ENCODE measurements at places on chromosomes 13 and 19.
A peak's percentile ranks its signal among the peaks of the same experiment; 100 is the strongest.

DNA sequence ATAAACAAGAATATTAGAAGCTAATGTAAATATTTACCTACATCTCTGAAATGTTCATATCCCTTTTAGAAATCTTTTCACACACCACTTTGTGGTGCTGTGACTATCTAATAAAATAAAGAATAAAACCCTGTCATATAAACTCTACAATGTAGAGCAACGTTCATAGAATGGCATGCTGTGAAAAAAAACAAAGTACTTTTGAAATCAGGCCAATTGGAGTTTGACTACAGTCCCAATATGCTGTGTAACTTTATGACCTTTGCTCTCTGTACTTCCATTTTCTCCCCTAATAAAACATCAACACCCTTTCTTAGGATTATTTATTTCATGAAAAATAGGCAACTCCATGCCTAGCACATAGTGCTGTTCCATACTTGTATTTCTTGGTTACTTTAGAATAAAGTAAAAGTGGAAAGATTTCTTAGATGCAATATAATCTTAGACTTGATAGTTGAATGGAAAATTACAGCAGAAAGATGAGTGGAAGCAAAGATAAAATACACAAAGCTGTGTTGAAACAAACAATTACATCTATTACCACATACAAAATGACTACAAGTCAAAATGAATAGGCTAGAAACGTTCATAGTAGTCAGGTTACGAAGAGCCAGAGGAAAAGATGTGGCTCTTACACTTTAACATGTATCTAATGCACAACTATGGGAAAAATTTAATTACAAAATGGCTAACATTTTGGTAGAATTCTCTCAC, 613.2 kb upstream of the SLITRK5 start:
- no peak for DNase-seq

GRCh38 chr19:18286973-18287635, 5.7 kb upstream of the JUND start:
- no peak for DNase-seq

GRCh38 chr19:20444202-20444885, 121.2 kb downstream of the ZNF737 start:
- DNase-seq = no peak

DNA sequence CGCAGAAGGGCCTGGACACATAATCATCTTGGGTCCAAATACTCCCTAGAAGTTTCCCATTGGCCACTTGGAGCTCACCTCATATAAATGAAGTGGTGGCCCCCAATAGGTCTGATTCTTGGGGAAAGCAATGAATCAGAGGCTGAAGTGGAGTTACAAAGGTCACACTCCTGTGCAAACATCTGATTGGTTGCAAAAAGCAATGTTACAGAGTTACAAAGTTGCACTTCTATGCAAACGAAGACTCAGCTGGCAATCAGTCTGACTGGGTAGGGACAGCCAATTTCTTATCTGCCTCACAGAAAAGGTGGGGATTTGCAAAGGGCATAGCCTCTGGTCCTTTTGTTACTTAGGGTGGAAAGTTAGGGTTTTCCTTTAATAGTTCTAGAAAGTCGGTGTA, 1.8 kb upstream of the GPR180 start:
- no peak for DNase-seq

DNA sequence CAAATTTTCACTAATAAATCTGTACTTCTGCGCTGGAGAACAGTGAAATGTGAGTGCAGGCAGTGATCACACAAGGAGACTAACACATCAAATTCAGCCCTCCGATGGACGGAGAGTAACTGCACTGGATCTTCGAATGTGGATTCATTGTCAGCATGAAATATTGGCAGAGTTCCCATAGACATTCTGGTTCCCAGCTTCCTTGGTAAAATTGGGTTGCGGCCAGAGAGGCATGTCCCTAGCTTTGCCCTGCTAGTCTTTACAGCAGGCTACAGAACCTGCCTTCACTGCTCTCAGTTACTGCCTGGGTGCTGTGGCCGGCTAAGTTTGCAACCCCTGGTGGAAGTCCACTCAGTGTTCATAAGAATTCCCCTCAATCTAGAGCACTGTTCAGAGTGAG, 32.3 kb upstream of the UQCRFS1 start:
- DNase-seq = no peak

- DNase-seq = no peak
These were observed 604.4 kb upstream of the SPRY2 start for GRCh38 chr13:80945328-80945727.

DNA sequence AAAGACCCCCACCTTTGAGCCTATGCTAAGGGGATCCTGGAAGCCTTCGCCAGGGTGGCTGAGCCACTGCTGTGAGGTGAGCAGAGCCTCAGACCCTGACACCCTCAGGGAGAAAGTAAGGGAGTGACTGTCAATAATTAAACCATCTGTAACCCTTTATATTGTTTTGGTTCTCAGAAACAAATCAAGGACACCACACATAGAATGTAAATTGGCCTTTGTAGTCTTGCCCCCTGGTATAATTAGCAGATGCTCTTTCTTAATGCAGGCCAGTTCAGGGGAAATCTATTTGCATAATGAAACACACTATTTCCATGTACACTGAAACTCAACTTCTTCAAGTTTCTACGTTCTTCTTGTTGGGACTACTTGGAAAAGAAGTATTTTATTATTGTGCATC, 127.7 kb upstream of the EDNRB start:
- DNase-seq = no peak

DNA sequence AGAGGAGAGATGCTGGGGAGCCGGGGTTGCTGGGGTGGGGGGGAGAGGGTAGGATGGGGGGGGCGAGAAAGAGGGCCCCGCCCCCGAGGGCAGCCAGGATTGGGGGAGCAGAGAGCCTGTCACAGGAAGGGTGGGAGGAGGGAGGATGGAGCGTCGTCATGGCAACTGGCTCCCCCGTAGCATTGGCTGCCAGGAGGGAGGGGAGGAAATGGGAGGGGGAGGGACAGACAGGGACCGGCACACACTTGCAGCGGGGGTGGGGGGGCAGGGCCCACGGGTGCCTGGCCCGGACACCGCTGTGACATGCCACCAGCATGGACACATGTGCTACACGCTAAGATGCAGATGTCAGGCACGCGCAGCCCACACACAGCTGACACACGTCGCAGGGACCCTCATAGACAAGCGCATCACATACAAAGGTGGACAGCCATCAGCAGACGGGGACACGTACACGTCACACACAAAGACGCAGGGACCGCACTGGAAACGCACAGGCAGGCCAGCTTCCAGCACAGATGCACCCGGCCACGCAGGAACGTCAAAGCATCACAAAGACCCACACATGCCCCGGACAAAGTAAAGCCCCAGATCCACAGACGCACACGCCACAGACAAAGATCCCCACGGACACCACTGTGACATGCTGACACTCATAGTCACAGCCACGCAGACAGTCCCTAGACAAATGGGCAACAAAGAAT, at the start of gene LMTK3:
TSS of gene LMTK3 (minus strand) at position 36 of the 704 bp plus-strand sequence. CDS start 259 bp downstream, outside the sequence.
- no peak for DNase-seq

GRCh38 chr13:47484548-47484947, 516.5 kb downstream of the SUCLA2 start:
- no peak for DNase-seq

DNA sequence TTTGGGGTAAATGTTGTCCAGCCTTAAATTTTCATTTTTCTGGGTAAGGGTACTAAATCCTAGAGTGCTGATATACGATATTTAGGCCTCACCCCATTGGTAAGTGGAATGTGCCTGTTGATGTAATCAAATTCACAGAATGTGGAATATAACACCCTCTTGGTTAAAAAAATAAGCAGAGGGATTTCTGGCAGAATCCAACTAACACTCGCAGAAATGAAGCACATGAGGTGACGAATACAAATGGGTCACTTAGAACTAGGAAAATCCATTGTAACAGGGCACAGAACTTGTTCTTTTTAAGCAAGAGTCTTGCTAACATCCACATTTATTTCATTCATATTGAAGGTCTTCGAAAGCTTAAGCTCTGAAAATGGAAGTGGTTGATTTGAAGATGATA, 320.3 kb downstream of the SHISA2 start:
- no peak for DNase-seq

DNA sequence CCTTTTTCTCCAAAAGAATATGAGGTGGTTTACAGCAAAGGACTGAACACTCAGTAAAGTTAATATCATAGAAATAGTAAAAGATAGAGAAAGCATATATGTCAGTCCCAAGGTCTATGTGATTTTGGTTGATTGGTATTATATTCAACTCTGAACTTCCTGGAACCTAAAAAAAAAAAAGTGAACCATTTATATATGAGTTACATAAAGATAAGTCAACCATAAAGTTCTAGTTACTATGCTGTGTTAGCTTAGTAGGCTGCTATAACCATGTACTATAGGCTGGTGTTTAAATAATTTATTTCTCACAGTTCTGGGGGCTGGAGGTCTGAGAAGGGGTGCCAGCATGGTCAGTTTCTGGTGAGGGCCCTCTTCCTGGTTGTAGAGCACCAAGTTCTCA, 475.6 kb downstream of the KLF12 start:
- DNase-seq = no peak

GRCh38 chr19:38184815-38185214, 39.2 kb downstream of the DPF1 start:
- no peak for DNase-seq

GRCh38 chr19:23946569-23946968, 31.9 kb downstream of the ZNF726 start:
- no peak for DNase-seq

DNA sequence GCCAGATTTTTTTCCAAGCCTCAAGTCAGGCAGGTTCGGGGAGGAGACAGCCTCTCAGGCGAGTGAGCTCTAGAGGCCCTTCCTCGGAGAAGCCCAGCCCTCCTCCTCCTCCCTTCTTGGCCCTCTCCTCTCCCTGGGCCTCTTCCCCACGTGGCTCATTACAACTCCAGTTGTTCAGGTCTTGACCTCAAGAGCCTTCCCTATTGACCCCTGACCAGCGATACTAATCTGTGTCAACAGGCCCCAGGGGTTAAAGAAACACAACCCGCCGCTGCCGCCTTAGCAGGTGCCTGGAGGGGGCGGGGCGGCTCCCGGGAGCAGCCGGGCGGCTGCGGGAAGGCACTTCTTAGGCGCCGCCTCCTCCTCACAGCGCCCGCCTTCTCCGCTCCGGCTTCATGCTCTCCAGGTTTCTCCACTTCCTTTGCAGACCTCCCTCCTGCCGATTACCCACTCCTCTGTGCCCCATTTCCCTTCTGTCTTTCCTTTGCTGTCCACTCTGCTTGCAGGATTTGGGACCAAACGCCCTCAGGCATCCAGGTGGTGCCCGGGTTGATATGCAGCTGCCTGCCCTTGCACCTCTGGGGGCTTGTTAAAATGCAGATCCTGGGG, 51.0 kb downstream of the LYL1 start:
- DNase-seq = peak; percentile 74

DNA sequence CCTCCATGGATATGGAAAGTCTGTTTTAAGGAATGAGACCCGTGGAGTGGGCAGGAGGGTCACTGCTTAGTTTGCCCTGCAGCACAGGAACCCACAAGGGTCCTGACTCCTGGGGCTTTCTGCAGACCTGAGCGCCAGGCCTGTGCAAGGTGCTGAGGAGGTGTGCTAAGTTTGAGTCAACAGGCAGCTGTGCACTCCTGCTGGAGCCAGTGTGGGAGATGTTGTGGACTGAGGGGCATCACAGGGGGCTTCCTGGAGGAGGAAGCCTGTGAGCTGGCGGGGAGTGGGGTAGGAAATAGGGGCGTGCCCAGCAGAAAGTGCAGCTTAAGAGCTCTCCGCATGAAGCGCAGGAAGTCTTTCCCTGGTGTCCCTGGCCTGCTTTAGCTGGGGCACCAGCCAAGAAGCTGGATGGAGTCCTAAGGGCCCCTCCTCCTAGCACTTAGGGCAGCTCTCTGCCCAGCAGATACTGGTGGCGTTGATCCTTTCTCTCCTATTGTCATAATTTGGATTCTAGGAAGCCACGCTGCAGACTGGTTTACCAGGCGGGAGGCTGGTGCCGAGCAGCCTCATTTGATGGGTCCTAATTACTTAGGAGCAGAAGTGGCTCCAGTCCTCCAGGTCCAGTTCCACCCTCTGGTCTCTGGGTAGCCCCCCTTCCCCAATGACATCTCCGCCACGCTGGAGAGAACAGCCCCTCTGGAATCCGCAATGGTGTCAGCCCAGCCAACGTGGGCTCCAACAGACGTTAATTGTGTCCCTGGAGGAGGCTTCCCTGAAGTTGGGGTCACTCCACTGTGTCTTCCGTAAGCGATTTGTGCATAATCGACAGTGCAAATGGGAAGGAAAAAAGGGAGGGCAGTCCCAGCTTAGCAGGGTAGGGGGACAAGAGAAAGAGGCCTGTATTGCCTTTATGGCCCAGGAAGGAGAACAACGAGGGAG, 309.2 kb downstream of the ZNF536 start:
- no peak for DNase-seq

GRCh38 chr19:35024095-35024494, 6.2 kb upstream of the SCN1B start:
- no peak for DNase-seq

DNA sequence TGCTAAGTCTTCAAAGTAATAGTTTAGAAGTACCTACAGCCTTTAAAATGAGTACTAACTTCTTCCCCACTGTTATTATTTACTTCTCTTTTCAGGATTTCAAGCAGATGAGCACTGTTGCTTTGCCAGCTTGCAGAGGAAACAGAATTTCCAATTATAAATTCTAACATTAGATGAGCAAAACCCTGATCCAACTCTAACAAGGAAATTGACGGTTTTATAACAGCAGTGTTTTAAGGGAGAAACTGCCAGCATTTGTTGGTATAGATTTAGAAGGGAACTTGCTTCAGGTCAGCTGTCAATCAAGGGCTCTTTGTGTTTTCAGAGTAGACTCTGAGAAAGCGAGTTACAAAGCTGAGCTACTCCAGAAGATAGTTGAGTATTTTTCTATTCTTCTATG, 120.5 kb downstream of the RAP2A start:
- no peak for DNase-seq

GRCh38 chr19:47569331-47569730, 3.6 kb downstream of the ZNF541 start:
- no peak for DNase-seq

DNA sequence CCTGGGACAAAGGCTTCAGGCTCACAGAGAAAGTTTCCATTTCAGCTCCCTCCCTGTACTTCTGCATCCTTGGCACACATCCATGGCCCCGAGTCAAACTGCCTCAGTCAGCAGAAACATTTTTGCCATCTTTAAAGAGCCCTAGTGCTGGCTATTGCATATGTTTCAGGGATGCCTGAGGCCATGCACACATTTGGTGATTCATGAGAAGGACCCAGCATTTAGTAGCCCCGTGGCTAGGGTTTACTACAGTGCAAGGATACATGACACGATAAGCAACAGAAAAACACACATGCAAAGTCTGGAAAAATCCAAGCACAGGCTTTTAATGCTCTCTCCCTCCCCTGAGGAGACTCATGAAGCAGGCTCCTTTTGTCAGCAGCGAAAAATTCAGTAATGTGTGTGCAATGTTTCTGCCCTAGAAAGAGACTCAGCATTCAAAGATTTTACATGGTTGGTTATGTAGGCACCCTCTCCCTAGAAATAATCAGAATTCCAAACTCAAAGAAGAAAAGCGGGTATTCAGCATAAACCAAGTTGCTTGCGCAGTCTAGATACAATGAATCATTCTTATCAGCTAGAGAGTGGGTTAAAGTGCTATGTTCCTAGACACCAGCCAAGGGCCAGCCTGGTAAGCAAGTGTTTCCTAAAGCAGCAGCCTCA, 17.6 kb downstream of the ACOD1 start:
- DNase-seq = peak; percentile 83

- DNase-seq = no peak
These were observed 47.1 kb downstream of the DCLK1 start for GRCh38 chr13:36084131-36084530.

- peak; percentile 81 for DNase-seq
These were observed 152.0 kb upstream of the IRS2 start for GRCh38 chr13:109938255-109938936.
